ENCODE measurements at places on chromosomes 11 and 22.

GRCh38 chr11:108135845-108136544 is 14.6 kb downstream of the ACAT1 start:
- no peak for DNase-seq

- no peak for DNase-seq
Observed at GRCh38 chr11:839875-840617, 2.3 kb downstream of the POLR2L start.

DNA sequence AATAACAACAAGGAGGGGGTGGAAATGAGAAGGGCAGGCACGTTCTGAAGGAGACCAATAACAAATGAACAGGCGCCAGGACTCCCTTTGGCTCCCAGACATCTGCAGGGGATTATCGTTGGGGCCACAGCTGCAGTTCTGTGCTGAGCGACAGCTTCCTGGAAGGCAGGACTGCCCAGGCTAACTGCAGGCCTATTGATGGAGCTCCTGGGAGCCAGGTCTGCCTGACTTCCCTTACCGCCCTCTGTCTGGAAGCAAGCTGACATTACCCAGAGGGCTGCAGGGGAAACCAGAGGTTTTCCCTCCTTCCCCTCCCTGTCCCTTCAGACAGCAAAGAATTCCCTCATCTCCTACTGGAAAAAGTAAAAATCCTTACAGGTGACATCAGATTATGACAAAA is 5.0 kb downstream of the DRD2 start:
- no peak for DNase-seq

DNA sequence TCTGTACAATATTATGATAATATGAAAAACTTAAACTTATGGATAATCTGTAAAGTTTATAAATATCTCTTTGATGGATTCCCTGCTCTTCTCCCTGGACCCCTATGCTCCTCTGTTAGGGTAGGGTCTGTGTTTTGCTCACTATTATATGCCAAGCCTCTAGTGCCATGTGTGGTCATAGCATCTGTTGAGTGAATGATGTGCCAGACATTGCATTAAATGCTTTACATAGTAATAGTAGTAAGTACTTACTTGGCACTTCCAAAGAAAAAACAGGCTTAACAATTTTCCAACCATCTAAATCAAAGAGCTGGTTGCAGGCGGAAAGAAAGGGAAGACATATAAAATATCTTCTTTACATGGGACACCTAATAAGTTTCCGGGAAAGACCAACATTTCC is 46.8 kb downstream of the LGR4 start:
- no peak for DNase-seq

GRCh38 chr11:44519989-44520737 is 45.3 kb upstream of the CD82 start:
- no peak for DNase-seq

GRCh38 chr11:1514336-1515061 is 27.9 kb upstream of the MOB2 start:
- no peak for DNase-seq

Measured in stimulated activated CD8-positive, alpha-beta memory T cell treated with anti-CD3 and anti-CD28 coated beads, Interleukin-4, amount 100 ng/mL, for 1 hour (primary cell).